Adrenal gland (tissue), 19 donors: ENCODE measurements at places on chromosomes 5 and 9.

DNA sequence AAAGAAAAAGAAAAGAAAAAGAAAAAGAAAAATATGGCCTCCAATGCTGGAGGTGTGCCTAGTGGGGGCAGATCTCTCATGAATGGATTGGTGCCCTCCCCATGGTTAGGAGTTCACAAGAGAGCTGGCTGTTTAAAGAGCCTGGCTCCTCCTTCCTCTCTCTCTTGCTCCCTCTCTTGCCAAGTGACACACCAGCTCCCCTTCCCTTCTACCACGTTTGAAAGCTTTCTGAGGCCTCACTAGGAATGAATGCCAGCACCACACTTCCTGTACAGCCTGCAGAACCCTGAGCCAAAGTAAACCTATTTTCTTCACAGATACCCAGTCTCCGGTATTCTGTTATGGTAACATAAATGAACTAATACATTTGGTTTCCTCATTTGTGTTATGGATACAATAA is 14.4 kb upstream of the GALNT10 start:
- no peak for DNase-seq

- no peak for DNase-seq
Measured at GRCh38 chr5:127411381-127411780, 106.1 kb upstream of the PRRC1 start.

GRCh38 chr5:172433071-172433470 is 21.3 kb downstream of the SH3PXD2B start:
- no peak for DNase-seq

DNA sequence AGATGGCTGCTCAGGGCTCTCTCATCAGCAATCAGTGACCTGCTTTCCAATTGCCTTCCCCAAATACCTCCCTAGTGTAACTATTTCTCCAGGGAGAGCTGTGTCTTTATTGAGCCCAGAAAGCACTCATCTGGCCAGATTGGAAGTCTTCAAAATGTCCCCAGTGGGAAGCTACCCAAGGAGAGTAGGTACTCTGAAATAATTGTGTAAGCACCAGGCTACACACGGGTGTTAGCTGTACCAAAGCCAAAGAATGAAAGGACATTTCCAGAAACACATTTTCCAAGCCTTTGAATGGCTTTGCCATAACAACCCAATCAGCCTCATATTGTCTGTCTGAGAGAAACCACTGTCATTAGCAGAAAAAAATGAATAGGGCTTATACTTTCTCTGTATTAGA is 318.8 kb downstream of the FAM170A start:
- no peak for DNase-seq

DNA sequence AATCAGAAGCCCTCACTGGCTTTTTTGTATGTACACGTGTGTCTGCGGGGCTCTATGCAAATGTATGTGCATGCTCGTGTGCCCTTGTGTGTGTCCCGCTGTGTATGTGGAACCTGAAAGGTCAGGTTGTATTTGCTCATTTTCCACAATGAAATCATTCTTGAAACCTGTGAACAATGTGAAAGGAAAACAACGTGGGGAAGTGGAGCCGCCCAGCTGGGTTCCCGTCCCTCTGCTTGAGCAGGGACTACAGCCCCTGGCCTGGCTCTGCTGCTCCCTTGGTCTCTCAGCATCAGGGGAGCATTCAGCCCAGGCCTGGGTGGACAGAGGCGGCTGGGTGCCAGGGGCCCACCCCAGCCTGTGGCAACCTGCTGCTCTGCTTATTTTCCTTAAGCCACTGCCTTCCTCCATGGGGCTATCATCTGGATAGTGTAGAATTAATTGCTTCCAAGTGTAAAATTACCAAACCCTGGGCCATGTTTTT is 3.0 kb downstream of the ECSCR start:
- no peak for DNase-seq

GRCh38 chr9:10597801-10598200 is 15.0 kb downstream of the PTPRD start:
- no peak for DNase-seq

DNA sequence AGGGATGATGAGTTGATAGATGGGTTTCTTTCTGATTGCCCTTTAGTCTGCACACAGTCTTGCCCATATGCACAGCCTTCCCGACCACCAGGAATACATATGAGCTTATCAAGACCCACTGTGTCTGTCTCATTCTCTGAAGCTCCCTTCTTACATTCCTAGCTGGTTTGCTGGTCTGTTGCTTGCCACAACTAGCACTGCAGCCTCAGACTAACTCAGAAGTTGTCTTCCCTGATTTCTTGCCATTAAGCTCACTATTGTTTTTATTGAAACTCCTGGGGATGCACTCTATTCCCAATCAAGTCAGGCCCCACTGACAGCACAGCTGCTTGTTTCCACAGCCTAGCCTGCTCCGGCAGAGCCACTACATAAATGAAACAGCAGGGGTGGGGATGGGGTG is 97.5 kb downstream of the SAXO1 start:
- no peak for DNase-seq

GRCh38 chr9:137023157-137023556 is 4.9 kb downstream of the ABCA2 start:
- DNase-seq: no peak

DNA sequence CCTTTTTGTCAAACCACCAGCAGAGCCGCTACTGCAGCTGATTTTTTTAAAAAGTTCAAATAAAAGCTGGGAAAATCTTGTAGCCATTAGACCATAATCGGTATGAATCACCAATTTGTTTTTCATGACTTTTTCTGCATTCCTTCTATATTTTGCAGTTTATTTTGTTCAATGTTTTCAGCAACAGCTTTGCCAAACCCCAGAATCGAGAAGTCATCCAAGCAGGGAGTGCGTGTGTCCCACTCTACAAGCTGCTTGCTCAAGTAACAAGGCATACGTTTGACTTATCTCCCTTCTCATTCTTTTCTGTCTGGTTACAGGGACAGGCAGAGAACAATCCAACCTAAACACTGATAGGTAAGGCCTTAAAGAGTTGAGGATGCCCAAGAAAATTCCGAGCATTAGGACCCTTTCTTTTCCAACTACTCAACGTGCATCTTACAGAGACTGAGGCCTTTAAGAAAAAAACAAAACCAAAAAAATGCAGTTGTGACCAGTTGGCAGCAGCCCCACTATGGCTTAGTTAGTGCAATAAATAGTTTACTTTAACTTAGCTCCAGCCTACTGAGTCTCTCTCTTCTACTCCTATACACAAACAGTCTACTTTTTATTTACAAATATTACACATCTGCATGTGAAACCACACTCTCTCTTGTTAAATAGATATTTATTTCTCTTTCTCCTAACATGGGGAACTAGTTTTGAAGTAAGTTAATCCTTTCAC is 134.7 kb upstream of the SLIT3 start:
- DNase-seq: no peak

- DNase-seq: no peak
Measured at GRCh38 chr5:166093312-166093711, 2198.1 kb upstream of the WWC1 start.

DNA sequence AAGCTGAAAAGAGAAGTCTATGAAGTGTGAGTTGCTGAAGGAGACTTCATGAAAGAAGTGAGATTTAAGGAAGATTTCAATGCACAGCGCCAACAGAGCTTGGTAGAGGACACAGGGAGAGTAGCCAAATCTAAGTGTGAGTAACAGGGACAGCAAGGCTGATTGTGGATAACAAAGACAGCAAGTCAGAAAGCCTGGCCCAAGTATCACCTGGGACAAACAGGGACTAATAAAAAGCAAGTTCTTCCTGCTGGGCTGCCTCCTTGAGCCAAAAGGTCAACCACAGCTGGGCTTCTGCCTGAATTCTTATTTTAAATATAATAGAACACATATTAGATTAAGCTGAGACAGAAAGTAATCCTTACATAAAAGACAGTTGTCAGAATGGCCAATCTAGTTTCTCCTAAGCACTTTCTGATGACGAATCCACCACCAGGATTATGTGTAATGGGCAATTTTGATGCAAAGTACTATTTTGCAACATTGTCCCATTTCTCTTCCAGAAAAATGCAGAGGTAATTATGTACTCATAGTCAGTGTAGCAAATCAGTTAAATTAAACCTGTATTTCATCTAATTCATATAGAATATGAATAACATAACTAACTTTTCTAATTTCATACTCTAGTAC is 73.8 kb downstream of the MAPKAP1 start:
- DNase-seq: no peak

DNA sequence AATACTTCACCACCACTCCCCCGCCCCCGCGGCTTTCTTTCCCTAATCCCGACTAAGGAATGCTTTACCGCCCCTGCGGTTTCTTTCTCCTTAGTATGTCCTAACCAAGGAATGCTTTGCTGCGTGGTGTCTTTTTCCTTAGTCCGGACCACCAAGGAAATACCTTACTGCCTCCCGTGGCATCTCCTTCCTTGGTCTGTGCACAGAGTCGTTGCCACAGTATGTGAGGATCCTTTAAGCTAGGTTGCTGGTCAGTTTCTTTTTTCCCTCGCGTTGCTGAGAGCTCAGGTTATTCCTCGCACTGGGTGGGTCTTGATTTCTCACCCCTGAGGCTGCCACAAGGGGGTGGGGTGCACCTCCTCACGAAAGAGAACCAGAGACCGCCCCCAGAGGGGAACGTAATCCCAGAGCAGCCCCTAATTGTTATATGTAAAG is 309.4 kb downstream of the NR3C1 start:
- no peak for DNase-seq

DNA sequence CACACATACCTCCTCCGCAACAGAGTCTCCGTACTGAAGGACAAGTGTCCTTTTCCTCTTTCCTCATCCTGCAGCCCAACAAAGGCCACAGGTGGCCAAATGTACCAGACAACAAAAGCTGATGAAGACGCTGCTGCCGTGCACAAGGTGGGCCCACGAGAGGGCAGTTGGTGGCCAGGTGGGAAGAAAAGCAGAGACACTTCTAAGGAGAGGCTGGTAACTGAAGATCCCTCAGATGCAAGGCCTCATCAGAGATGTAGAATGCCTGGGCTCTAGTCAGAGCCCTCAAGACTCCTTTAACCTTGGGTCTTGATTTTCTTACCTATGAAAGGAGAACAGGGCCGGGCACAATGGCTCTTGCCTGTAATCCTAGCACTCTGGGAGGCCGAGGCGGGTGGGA is 75.7 kb downstream of the NRG2 start:
- DNase-seq: no peak
